NCI-H1930 (cell line): ENCODE measurements at places on chromosomes 5 and 9.

- no peak for DNase-seq
Observed at GRCh38 chr5:125044491-125045282, 298.2 kb upstream of the ZNF608 start.

DNA sequence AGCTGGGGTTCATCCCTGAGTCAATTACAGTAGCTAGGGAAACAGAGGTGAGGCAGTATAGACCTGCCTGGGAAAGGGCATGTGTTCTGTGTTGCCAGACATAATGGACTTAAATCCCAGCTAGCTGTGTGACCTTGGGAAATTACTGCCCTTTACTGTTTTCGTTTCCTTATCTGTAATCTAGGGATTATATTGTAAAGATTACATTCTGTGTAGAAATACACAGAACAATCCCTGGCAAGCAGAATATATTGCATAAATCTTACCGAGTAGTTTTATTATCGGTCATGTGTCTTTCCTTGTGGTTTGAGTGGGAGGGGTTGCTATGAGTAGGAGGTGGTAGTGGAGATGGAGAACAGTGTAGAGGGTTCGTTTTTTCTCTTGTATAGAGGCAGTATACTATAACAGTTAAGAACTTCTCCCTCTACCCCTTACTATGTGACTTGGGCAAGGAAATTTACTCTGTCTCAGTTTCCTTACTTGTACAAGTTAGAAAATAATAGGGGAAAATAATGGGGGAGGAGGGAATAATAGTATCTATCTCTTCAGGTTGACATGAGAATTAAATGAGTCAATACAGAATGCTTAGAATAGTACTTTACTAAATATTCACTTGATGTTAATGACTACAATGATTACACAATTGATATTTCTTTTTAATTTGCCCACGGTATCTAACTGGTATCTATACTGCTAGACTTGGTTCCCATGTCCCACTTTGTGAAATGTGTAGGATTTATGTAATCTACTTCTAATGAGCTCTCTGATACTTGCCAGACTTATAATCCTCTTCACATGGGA lies 7.1 kb upstream of the DMXL1 start:
- DNase-seq: no peak

GRCh38 chr9:96459268-96460007 lies 9.5 kb downstream of the HABP4 start:
- no peak for DNase-seq

- no peak for DNase-seq
Observed at GRCh38 chr5:175378444-175379028, 65.4 kb downstream of the DRD1 start.

- DNase-seq: no peak
Observed at GRCh38 chr9:81722277-81722676, 32.9 kb upstream of the TLE1 start.

DNA sequence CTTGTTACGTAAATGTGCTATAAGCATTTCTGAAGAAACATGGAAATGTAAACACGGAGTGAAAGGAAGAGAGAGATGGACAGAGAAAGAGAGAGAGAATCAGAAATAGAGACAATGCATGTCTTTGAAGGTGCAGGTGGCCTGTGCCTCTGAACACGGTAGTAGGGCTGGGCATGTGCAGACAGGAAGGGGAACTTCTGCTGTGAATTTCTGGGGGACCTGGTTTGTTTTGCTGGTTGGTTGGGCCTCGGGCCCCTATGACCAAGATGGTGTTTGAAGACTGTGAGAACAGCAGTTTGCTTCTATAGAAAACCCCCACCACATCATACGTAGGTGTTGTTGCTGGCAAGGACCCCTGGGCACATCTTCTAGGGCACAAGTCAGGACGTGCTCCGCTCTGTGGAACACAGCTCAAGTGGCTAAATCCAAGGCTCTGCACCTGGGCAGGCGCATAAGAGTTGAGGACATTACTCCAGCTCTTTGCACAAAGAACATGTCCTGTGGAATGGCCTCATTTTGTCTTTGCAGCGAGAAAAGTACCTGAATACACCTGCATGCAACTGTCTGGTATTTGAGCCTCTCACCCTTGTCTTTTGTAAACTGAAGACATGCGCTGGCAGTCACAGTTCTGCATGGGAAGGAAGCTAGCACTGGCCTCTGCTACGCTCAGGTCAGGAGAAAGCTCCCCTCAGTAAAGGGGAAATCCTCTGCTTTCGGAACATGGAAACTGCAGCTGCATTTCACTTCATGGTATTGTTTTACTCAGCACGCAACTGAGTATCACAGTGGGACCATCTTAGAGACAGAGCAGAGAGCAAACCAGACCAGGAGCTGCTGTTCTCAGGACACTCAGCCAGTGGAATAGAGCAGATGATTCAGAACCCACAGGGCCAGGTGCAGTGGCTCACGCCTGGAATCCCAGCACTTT lies 2.7 kb downstream of the OR2V2 start:
- DNase-seq: no peak

- no peak for DNase-seq
Observed at GRCh38 chr5:159316519-159317383, 13.5 kb downstream of the IL12B start.

GRCh38 chr9:13292782-13293181 lies 13.3 kb upstream of the MPDZ start:
- DNase-seq: no peak

- DNase-seq: no peak
Observed at GRCh38 chr5:132264546-132265335, 7.2 kb downstream of the PDLIM4 start.

GRCh38 chr9:123097430-123098095 lies 64.1 kb downstream of the GPR21 start:
- no peak for DNase-seq

- no peak for DNase-seq
Observed at GRCh38 chr5:168947212-168947868, 353.6 kb downstream of the SLIT3 start.

GRCh38 chr9:126985870-126986498 lies 71.4 kb downstream of the RALGPS1 start:
- DNase-seq: no peak

DNA sequence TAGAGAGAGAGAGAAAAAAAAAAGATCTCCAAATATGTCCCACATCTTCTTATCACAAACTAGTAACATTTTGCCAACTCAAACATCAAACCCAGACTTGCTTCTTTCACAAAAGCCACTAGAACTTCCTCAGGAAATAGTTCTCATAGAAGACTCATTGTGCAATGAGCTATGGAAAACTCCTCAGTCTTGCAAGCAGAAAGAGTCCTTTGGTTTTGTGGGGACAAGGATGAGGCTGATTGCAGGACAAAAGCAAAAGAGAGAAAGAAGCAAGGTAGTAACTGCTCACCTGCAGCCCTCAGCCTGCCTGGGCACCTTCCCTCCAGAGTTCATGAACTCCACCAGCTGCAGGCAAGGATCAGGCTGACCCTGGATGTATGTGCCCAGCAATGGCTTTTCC lies 399.0 kb downstream of the IRX1 start:
- no peak for DNase-seq

DNA sequence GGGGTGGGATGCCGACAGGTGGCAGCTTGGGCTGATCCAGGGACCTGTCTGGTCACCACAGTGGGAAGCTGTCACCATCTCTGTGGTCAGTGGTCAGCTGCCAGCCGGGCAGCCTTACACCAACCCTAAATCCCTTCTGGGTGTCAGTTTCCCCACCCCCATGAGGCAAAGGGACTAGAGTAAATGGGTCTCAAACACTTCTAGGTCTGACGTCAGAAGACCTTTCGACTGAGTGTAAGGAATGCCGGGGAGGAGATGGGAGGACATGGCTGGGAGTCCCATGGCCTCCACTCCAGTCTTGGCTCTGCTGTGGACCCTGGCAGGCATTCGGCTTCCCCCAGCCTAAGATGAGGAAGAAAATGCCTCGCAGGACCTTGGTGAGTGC lies 40.3 kb upstream of the SLC25A51 start:
- no peak for DNase-seq

DNA sequence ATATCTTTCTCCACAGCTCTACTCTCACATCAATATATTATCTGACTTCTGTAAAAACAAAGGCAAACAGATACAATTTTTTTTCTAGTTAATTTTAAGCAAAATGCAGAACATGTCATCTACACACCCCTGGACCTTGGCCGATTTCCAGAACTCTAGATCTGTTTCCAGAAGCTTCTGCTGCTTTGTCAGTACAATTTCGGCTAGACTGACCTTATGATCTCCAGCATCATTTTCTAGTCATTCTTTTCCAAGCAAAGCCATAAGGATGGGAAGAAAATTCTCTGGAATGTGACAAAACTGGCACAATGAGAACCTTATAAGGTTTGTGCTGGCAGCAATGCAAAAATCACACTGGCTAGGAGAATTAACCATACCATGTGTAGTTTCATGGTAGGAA lies 132.8 kb upstream of the MPDZ start:
- no peak for DNase-seq

GRCh38 chr9:90022474-90022873 lies 417.7 kb downstream of the GADD45G start:
- DNase-seq: no peak

GRCh38 chr5:154214371-154215106 lies 24.0 kb downstream of the GALNT10 start:
- DNase-seq: no peak

GRCh38 chr5:125203912-125204311 lies 457.5 kb upstream of the ZNF608 start:
- no peak for DNase-seq

DNA sequence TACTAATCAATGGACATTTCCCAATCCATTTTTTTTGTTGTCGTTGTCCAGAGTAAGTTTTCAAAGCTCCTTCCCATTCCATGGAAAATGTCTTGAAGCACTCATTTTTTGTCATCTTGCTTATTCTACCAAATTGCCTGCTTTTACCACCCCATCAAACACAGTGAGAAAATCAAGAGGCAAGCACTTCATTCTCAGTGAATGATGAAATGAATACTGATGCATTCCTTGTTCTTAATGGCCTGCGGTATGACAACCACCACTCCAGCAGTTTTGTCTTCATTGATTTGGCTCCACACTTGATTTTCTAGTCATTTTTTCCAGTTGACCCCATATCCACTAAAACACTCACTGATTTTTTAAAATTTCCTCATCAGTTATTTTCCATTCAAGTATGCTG lies 193.5 kb upstream of the ANKH start:
- no peak for DNase-seq

DNA sequence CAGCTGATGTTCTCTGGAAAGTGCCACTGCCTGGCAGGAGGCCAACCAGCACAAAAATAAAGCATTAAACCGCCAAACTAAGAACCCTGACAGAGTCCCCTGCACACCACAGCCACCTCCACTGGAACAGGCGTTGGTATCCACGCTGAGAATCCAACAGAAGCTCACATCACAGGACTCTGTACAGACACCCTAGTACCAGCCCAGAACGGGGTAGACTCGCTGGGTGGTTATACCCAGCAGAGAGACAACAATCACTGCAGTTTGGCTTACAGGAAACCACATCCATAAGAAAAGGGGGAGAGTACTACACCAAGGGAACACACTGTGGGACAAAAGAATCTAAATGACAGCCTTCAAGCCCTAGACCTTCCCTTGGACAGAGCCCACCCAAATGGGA lies 15.0 kb upstream of the POU5F2 start:
- DNase-seq: no peak

DNA sequence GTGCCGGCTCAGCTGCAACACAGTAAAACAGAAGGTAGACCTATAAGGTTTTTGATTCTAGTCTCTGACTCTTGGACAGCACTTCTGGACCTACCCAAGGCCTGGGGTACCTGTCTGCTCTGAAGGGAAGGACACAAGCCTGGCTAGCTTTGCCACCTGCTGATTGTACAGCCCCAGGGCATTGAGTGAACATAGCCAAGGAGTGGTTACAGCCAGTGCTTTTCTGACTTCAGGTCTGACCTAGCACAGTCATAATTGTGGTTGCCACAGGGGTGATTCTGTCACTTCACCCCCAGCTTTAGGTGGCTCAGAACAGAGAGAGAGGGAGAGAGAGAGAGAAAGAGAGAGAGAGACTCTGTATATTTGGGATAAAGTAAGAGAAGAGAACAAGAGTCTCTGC lies 118.4 kb downstream of the PLCXD3 start:
- no peak for DNase-seq

GRCh38 chr5:179309751-179310320 lies 35.4 kb downstream of the ADAMTS2 start:
- no peak for DNase-seq

DNA sequence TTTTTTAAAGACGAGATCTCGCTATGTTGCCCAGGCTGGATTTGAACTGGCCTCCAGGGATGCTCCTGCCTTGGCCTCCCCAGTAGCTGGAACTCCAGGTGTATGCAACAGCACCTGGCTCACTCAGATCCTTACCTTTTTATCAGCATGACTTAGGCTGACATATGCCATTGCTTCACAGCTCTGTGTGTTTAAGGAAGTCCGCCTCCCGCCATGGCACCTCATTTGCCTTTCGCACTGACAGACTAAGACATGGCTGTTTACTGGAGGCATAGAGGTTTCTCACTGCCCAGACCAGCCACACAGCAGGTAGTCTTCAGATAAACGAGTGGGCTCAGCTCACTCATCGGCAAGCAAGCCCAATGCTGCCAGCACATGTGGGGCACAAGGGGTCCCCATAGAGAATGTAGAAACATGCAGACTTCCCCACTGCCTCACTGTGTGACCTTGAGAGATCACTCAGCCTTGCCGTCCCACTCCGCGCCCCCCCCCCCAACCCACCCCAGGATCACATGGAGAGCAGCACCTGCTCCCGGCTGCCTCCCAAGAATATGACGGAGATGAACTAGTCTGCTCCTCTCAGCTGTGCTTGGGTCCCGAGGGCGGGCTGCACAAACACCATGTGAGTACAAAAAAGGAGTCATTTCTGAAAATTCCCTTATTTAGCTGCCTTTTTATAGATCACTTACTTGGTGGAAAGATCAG lies 62.8 kb downstream of the DCP2 start:
- no peak for DNase-seq

- no peak for DNase-seq
Observed at GRCh38 chr9:124001458-124001799, 10.1 kb upstream of the LHX2 start.

DNA sequence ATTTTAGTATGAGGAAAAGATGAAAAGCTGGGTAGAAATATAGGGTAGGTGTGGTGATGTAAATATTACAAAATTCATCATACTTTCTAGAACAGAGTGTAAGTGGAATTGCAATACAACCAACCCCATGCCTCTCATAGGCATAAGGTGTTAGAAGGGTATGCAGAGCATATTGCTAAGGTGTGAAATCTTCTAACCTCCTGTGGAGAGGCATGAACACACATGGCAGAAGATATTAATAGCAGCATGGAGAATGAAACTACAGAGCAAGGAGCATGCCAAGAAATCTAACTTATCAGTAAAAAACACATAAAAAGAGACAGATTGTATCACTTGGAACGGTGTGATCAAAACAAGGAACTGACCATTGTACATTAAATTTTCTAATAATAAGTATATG lies 441.5 kb downstream of the CDH18 start:
- DNase-seq: no peak

DNA sequence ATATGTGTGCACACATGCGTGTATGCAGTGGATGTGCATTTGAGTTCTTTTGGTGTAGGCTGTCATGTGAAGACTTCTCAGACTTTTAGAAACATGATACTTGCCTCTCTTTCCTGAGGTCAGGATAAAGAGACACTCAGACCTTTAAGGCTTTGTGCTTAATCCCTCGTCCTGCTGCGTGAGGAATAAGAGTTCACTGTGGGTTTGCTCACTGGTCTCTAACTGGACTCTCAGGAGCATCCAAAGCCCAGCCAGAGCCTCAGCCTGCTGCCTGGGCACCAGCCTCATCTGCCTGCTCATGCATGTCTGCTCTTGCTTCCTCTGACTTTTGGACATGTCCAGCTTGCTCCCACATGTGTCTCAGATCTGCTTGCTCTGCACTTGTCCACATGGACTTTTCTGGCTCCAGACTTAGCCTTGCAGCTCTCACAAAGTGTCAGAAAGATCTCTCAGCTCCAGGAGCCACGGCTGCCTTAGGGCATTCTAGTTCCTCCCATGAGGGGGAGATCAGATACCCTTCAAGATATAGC lies 65.1 kb upstream of the ZNF366 start:
- no peak for DNase-seq
